ENCODE measurements at places on chromosomes 5 and 9.

DNA sequence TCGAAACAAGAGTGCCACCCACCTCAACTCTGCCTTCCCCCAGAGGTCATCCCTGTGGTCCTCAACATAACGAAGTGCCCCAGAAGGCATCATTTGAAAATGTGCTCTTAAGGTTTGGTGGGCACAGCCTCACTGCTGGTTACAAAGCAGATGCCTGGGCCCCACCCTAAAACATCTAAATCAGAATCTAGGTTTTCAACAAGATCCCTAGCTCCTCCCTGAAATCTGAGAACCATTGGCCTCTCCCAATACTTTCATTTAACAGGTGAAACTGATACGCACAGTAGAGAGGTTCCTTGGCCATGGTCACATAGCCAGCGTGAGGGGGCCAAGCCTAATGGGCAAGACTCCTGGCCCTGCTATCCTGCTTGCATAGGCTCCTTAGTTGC lies 376.2 kb upstream of the CLINT1 start:
- no peak for DNase-seq

DNA sequence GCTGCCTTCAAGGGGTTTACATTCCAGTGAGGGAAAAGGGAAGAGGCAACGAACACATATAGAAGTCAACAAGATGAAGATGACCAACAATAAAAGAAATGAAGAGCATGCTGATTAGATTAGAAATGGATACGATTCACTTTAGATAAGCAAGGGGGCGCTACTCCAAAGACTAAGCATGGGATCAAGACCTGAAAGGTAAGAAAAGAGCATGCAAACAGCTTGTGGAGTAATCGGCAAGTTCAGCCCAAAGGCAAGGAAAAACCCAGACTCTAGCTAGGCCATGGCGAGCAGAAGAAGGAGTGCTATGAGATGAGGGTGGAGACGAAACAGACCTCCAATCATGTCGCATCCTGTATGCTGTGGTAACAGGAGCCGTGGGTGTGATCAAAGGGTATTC lies 124.4 kb downstream of the FANCC start:
- no peak for DNase-seq

DNA sequence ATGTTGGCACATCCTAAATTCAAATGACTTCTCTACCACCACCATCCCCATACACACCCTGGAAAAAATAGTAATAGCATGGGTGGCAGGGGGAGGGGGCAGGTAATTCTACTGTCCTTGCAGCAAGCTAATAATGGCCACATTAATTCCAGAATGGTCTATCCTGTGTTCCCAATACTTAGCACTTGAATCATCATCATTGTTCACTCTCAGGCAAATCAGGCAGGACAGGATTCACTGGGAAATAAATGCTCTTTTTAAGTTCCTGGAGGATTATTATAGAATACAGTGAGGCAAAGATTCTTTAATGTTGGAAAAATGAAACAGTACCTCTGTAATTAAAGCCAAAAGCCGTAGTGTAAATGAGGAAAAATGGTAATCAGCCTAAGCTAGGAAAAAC lies 254.5 kb downstream of the ARRDC3 start:
- no peak for DNase-seq

- no peak for DNase-seq
Observed at GRCh38 chr9:109904666-109905065, 124.7 kb downstream of the PALM2AKAP2 start.

DNA sequence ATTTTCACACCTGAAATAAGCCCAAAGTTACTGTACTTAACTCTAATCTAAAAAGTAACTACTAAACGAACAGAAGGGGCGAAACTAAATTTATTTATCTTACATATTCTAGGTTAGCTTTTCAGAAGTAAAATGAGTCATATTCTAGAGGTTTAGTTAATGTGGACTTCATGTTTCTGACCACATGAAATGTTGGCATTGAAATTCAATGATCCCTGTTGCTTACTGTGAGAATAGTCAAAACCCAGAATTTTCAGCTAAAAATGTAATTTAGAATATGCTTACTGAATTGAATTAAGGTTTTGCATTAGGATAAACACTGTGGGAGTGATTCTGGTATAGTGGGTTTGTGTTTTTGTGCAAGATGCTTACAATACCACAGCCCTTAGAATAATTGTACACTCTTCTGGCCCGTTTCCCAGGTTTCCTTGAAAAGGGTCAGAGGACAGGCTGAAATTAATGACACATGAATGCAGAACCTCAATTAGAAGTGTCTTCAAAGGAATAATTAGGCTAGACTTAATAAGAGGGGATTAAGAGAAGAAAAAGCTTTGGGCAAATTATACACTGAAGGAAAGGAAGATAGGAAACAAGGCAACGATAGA lies 1.4 kb upstream of the SNX18 start:
- no peak for DNase-seq

- no peak for DNase-seq
Observed at GRCh38 chr5:120644516-120644915, 180.4 kb downstream of the PRR16 start.

DNA sequence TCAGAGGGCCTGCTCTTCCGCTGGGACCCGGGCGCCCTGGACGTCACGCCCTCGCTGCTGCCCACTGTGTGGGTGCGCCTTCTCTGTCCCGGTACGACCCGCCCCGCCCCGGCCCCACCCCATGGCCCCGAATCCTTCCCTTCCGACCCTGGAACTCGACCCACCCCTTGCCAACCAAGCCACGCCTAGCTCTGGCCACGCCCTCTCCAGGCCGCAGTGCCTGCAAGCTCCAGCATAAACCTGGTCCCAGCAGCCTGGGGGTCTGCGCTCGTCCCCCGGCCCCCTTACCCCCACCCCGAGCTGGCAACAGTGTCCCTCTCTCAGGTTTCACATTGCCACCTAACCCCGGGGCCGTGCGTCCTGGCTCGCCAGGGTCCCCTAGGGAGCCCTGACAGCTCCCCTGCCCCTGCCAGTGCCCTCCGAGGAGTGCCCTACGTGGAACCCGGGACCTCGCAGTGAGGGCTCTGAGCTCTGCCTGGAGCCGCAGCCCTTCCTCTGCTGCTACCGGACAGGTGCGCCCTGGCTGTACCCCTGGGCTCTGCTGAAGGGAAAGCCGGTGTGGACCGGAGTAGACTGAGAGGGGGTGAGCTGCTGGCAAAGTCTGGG lies 3.4 kb downstream of the ADGRD2 start:
- no peak for DNase-seq

DNA sequence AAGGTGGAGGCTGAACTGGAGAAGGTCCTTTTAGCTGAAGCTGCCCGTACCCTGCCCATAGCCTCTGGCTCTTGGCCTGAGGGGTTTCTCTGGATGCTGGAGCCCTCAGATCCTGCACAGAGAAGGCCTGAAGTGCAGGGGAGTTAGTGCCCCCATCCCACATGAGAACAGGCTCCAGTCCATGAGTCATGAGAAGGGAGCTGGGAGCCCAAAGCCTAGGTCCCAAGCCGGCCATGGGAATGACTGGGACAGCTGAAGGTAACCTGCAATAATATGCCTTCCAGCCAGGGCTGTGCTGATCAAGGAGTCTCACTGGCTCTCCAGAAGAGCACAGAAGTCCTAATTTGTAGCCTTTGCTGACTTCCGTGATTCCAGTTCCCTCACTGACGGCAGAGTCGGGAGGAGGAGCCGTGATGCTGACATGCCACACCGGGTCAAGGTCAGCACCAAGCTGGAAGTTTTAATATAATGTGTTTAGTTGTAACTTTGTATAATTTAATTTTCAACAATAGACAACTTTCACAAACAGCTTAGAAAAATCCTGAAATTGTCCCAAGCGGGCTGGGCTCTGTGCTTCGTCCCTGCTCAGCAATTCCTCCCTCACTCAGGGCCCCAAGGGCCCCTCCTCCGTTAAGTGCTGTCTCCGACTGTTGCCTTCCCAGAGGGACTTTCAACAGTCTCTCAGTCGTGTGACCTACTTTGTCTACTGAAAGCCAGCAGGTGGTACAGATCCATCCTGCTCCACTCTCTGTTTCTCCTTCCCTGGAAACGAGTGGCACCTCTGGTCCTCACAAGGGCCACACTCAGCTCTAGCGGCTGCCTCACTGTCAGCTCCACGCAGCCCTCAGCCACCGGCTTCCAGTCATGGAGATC lies 387.8 kb downstream of the GADD45G start:
- no peak for DNase-seq

DNA sequence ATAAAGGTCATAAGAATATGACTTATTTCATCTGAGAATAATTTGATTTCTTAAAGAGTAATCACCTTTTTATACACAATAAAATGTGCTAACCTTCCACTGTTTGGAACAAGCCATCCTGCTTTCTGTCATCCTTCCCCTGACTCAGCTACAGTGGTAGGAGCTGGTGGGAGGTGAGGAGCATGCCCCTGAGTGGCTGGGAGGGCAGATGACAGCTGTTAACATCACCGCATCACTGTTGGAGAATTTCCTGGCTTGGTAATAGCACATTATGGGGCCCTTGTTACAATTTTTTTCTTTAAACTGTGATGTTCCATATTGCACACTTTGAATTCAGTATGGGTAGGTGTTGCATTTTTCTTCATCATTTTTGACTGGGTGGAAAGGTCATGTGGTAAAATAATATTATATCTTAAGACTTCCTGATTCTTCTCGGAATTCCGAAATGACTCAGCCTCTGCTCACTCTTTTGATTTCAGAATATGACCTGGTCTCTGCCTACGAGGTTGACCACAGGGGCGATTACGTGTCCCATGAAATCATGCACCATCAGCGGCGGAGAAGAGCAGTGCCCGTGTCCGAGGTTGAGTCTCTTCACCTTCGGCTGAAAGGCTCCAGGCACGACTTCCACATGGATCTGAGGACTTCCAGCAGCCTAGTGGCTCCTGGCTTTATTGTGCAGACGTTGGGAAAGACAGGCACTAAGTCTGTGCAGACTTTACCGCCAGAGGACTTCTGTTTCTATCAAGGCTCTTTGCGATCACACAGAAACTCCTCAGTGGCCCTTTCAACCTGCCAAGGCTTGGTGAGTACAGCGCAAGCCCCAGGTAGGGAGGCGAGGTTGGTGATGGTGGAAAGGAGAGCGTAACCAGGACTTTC lies 5.8 kb downstream of the ADAMTS16 start:
- peak; percentile 85 for DNase-seq

DNA sequence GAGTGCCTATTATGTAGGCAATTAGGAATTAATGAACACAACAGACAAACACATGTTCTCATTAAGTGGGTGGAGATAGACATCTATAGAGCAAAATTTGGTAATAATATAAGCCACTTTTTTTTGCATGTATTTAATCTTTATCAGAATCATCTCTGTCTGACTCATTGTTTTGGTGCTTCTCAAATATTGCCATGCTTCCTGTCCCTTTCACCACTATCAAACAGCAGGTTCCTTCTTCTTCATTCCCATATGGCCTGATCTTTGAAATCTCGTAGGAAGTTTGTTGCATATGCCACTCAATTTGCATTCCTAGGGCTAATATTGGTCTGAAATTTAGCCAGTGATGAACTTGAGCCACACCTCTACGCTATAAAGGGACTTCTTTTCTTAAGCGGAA lies 128.9 kb upstream of the SPEF2 start:
- no peak for DNase-seq

- DNase-seq = no peak
Observed at GRCh38 chr5:111259636-111260035, 35.5 kb downstream of the CAMK4 start.

DNA sequence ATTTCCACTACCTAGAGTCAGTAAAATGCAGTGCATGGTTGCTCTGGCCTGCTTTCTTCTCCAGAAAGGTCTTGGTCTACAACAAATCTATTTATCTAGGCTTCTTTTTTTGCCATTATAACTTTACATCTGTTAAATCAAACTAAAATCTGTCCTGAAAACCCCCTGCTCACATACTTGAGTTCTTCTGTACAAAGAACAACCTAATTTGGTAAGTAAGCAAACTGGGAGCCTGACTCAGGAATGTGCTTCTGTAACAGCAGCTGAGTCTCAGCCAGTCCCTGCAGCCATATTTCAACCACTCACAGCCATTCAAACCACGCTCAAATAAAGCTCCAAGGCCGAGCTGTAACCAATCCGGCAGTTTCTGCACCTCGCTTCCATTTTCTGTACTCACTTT lies 95.8 kb downstream of the PLPP1 start:
- DNase-seq = no peak

- peak; percentile 62 for DNase-seq
Observed at GRCh38 chr5:33068786-33069185, 357.7 kb downstream of the NPR3 start.

GRCh38 chr5:140324617-140325241 lies 21.7 kb downstream of the HBEGF start:
- DNase-seq = no peak

DNA sequence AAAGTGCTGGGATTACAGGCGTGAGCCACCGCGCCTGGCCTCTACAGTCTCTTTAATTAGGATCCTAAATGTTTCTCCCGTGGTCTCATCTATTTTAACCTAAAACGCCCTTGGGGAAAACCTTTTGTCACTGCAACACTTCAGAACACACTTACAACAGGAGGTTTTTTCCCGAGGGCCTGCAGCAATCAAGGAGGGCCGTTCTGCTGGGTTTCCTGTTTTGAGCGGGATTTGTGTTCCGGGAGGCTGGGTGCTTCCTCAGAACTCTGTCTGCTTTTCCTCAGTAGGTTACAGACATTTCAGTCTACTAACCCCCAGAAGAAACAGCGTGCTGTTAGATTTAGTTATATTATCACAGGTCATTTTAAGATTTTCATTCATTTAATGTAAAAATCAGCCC lies 65.4 kb upstream of the IRX4 start:
- no peak for DNase-seq

- DNase-seq = no peak
Observed at GRCh38 chr9:122065923-122066629, 27.0 kb downstream of the TTLL11 start.

GRCh38 chr5:72093824-72094223 lies 13.5 kb upstream of the MAP1B start:
- DNase-seq = no peak

DNA sequence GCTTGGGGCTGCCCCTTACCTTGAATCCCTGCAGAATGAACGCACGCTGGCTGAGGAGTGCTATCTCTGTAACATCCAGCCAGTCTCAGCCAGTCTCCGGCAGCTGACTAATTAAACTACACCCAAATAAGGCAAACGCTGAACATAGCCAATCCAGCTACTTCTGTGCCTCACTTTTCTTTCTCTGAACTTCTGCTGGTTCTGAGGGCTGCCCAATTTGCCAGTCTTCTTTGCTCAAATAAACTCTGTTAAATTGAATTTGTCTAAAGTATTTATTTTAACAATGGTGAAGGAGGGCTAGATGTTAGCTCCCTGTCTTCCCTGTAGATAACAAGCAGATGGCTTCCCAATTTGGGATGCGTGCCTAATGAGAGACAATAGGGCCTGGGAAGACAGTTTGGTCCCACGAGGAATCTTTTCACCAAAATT lies 154.0 kb upstream of the NFIL3 start:
- no peak for DNase-seq

GRCh38 chr5:157524887-157525286 lies 50.7 kb downstream of the ADAM19 start:
- DNase-seq = no peak

DNA sequence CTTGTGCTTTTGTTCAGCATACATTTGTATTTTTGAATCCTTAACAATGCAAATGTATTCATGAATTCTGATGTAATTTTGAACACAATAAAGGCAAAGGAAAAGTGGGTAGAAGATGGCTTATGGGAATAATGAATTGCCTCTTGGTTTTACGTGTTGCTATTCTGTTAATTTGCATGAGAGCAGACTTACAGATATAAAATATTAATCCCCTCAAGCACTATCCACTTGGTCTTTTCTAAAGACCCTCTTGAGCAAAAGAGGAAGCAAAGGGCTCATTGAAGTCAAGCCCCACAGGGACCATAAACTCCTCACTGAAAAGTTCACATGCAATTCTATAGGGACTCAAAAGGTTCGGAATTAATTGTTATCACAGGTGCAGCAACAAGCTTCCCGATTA lies 51.9 kb downstream of the OSTF1 start:
- DNase-seq = no peak

All from RWPE2 (cell line).